ENCODE measurements at places on chromosomes 1 and 21. TPM values are rescaled to one million over a fixed set of nuclear protein-coding genes. Genes with fewer than 3 reads are reported as not detected.
A peak's percentile ranks its signal among the peaks of the same experiment; 100 is the strongest.

- H3K27me3 ChIP-seq = no peaks in the 10 kb centered on the region
- no peak overlapping the region for H3K4me3 ChIP-seq
- peaks cover 10% of the 10 kb centered on the region for H3K36me3 ChIP-seq
Observed at GRCh38 chr1:64884261-64885040, 81.9 kb downstream of the JAK1 start.

DNA sequence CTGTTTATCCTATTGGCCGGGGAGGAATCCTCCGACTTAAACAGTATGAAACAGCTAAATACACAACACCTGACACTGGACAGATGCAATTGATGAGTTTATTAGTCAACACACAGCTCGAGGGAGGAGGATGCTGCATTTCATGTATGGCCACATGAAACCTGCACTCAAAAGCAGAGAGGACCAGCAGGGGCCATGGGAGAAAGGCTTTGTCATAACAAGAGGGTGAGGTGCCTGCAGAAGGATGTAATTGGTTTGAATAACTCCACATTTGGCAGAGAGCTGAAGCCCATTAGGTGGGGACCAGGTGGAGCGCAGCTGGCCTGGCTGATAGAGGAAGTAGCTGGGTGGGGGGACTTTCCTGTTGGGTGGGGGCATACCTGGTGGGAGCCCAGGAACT is 599.1 kb downstream of the PTPRU start:
- H3K4me3 ChIP-seq = no peak overlapping the region
- H3K27me3 ChIP-seq = no peaks in the 10 kb centered on the region
- DNase-seq = no peak
- no peaks in the 10 kb centered on the region for H3K36me3 ChIP-seq
- H3K27ac ChIP-seq = no peak overlapping the region

The TNFRSF25 gene
- 5.0 TPM for total RNA-seq

DNA sequence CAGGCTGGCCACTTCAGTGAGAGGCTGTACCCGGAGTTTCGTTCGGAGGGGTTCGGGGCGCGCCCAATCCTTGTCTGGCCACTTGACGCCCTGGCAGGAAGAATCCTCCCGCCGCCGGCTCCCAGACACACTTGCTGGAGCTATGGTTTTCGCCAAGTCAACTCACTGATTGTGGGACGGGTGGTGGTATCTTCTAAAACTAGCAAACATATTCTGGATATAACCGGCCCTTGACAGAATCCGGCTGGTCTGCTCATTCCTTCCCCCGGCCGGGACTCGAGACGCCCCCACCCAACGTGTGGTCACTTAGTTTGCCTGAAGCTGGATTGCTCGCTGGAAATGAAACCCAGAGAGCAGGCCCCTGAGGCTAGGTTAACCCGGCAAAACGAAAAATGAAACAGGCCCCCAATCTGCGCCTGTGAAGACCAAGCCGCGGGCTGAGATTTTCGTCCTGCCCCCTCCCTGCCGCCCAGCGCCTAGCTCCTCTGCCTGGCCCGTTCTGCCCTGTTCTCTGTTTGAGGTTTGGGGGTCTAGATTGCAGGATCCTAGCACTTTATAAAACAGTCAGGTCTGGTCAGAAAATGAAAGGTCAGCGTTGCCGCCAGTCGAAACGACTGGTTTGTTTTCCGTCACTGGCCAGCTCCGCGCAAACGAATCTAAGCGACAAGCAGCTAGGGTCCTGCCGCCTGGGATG is 4.6 kb downstream of the GFI1 start:
- H3K36me3 ChIP-seq = no peaks in the 10 kb centered on the region
- peak overlapping the region; percentile 19 for H3K4me3 ChIP-seq
- H3K27ac ChIP-seq = no peak overlapping the region
- peaks cover 21% of the 10 kb centered on the region for H3K4me1 ChIP-seq

- H3K27me3 ChIP-seq = peaks cover 3% of the 10 kb centered on the region
- H3K4me3 ChIP-seq = no peak overlapping the region
- H3K36me3 ChIP-seq = no peaks in the 10 kb centered on the region
- DNase-seq = peak; percentile 63
- H3K27ac ChIP-seq = no peak overlapping the region
- no peaks in the 10 kb centered on the region for H3K4me1 ChIP-seq
Observed at GRCh38 chr1:53463961-53464899, 5.0 kb downstream of the DMRTB1 start.

DNA sequence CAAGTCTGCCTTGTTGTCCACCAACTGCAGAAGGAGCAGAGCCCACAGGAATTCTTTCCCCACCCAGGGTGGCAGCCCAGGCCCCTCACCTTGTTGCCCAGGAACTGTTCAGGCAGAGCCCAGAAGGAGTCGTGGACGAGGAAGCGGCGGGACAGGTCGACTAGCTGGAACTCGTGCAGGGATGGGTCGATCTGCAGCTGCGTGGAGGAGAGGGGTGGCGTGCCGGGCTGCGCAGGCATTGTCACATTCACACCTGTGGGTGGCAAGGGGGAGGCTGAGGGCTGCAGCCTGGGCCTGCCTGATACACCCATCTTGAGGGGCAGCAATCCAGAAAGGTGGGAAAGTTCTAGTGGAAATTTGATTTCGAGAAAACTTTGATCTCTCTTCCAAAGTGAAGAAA is 55.9 kb downstream of the HSPG2 start:
- no peaks in the 10 kb centered on the region for H3K4me1 ChIP-seq
- H3K27ac ChIP-seq = no peak overlapping the region
- H3K36me3 ChIP-seq = peaks cover 96% of the 10 kb centered on the region
- H3K27me3 ChIP-seq = no peaks in the 10 kb centered on the region

DNA sequence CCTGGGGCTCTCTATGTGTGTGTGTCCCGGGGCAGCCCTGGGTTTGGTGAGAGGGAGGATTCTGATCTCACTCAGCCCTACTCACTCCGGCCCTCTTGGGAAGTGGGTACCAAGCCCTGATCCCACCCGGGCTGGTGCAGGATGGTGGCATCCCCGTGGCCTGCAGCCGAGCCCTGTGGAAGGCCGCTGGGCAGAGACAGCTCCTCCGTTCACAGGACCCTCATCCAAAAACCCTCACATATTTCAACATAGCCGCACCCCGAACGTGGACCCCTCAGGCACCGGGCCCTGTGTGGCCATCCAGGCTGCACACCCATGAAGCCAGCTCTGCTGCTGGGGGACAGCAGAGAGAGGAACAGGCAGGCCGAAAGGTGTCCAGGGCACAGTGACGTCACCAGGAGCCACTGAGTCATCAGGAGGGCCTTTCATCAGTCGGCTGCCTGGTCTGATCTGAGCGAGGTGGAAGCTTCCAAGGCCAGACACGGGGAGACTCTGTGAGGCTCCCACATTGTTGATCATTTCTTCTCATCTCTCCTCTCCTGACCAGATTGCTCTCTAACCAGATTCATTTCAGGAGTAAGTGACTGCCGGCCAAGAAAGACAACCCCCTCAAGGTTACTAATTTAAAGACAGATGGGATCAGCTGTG is 16.2 kb upstream of the GPR157 start:
- H3K36me3 ChIP-seq = peaks cover 24% of the 10 kb centered on the region
- no peak overlapping the region for H3K4me3 ChIP-seq
- peak; percentile 82 for DNase-seq
- no peaks in the 10 kb centered on the region for H3K27me3 ChIP-seq
- H3K4me1 ChIP-seq = peaks cover 22% of the 10 kb centered on the region

The TNFRSF1B gene
- total RNA-seq = 11.2 TPM

- no peak overlapping the region for H3K27ac ChIP-seq
- no peak overlapping the region for H3K4me3 ChIP-seq
- no peaks in the 10 kb centered on the region for H3K27me3 ChIP-seq
- DNase-seq = no peak
- peaks cover 31% of the 10 kb centered on the region for H3K36me3 ChIP-seq
Observed at GRCh38 chr1:12372761-12373160, 142.9 kb downstream of the VPS13D start.

GRCh38 chr1:80050085-80050484 is 1043.6 kb upstream of the ADGRL4 start:
- H3K4me3 ChIP-seq = no peak overlapping the region
- H3K36me3 ChIP-seq = no peaks in the 10 kb centered on the region
- no peak overlapping the region for H3K27ac ChIP-seq
- H3K27me3 ChIP-seq = no peaks in the 10 kb centered on the region
- H3K4me1 ChIP-seq = no peaks in the 10 kb centered on the region
- no peak for DNase-seq

- no peaks in the 10 kb centered on the region for H3K27me3 ChIP-seq
- no peaks in the 10 kb centered on the region for H3K4me1 ChIP-seq
Observed at GRCh38 chr21:17729455-17729854, 89.7 kb downstream of the C21orf91 start.

DNA sequence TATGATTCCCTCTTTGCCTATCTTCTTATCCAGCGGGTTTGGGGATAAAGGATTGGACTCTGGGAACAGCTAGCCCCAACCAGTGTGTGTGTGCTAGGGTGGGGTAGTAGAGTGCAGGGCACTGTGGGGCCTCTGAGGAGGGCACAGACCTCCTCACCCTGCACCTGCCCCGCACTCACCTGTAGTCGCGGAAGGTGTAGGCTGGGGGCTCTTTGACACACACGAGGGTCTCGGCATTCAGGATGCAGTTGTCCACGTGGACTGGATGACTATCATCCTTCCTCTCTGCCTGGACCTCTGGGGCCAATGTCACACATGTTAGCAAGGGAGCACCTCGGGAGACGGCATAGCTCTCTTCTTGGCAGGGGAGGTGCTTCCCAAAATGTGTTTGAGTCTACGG is 8.0 kb upstream of the CLDN19 start:
- DNase-seq = no peak
- H3K36me3 ChIP-seq = peaks cover 62% of the 10 kb centered on the region
- peaks cover 4% of the 10 kb centered on the region for H3K4me1 ChIP-seq
- no peaks in the 10 kb centered on the region for H3K27me3 ChIP-seq

GRCh38 chr1:78527706-78528105 is 36.9 kb downstream of the PTGFR start:
- H3K27me3 ChIP-seq = no peaks in the 10 kb centered on the region
- no peak for DNase-seq
- no peak overlapping the region for H3K4me3 ChIP-seq
- peaks cover 2% of the 10 kb centered on the region for H3K4me1 ChIP-seq
- no peaks in the 10 kb centered on the region for H3K36me3 ChIP-seq

GRCh38 chr1:186146974-186147373 is 228.1 kb downstream of the TPR start:
- no peaks in the 10 kb centered on the region for H3K36me3 ChIP-seq
- no peak overlapping the region for H3K4me3 ChIP-seq
- no peaks in the 10 kb centered on the region for H3K27me3 ChIP-seq
- DNase-seq = no peak
- H3K4me1 ChIP-seq = peaks cover 1% of the 10 kb centered on the region

- H3K4me3 ChIP-seq = no peak overlapping the region
- H3K27ac ChIP-seq = no peak overlapping the region
- peaks cover 30% of the 10 kb centered on the region for H3K27me3 ChIP-seq
- no peaks in the 10 kb centered on the region for H3K36me3 ChIP-seq
- no peak for DNase-seq
Observed at GRCh38 chr1:204219971-204220616, 6.3 kb upstream of the GOLT1A start.

DNA sequence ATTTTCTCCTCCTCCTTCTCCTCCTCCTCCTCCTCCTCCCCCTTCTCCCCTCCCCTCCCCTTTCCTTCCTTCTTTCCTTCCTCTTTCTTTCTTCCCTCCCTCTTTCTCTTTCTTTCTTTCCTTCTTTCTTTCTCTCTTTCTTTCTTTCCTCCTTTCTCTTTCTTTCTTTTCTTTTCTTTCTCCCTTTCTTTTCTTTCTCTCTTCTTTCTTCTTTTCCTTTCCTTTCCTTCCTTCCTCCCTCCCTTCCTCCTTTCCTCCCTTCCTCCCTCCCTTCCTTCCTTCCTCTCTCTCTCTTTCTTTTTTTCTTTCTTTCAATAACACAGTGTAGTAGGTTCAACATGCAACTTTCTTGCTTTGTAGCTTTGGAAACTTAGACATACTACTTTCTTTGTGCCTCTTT is 46.3 kb upstream of the ADGRL2 start:
- H3K36me3 ChIP-seq = no peaks in the 10 kb centered on the region
- no peak overlapping the region for H3K4me3 ChIP-seq
- H3K4me1 ChIP-seq = no peaks in the 10 kb centered on the region

DNA sequence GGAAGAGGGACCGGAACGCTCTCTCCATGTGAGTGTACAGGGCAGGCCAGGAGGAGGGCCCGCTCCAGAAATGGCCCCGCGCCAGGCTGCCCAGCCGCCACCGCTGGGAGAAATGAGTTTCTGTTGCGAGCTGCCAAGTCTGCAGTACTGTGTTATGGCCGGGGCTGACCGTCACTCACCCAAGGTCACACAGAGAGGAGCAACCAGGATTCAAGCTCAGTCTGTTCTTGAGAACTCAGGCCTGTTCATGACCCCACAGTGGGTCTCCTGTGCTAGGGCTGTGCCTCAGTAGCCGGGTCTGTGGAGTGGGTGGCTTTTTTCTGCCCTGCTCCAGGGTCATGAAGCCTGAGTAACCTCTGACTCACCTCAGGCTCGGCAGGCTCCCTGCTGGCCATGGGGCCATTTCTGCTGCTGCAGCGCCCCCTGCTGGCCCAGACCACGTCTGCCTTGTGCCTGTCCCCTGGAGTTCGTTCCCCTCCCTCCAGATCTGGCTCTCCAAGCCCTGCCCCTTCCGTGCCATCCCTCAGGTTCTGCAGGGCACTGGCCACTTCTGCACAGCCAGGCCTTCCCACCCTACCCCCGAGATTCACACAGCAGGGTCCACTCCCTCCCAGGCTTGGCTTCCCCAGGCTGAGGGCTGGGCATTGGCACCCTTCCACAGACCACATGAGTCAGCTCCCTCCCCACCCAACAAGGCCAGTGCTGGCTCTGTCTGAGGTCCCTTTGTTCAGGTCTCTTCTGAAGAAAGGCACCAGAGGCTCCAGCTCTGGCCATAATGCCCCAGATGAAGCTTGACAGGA is 51.8 kb downstream of the EDN2 start:
- H3K4me3 ChIP-seq = peak overlapping the region; percentile 55
- peak; percentile 99 for DNase-seq
- H3K27me3 ChIP-seq = peaks cover 10% of the 10 kb centered on the region
- H3K27ac ChIP-seq = no peak overlapping the region
- no peaks in the 10 kb centered on the region for H3K36me3 ChIP-seq

GRCh38 chr1:24067978-24068377 is 44.0 kb downstream of the MYOM3 start:
- no peak overlapping the region for H3K27ac ChIP-seq
- no peak overlapping the region for H3K4me3 ChIP-seq
- peaks cover 13% of the 10 kb centered on the region for H3K27me3 ChIP-seq
- H3K36me3 ChIP-seq = no peaks in the 10 kb centered on the region
- no peaks in the 10 kb centered on the region for H3K4me1 ChIP-seq
- no peak for DNase-seq

DNA sequence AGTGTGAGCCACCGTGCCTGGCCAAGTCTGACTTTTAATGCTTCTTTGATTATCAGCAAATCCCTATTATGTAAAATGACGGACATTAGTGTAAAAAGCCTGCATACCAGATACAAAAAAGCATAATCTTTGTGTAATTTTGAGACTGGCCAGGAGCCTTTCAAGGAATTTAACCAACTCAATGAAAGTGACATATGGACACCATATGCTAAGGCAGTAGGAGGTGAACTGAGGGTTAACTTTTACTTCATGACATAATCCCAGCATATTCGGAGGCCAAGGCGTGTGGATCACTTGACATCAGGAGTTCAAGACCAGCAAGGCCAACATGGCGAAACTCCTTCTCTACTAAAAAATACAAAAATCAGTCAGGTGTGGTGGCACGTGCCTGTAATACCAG is 94.6 kb downstream of the EIF4G3 start:
- no peaks in the 10 kb centered on the region for H3K27me3 ChIP-seq
- no peak overlapping the region for H3K27ac ChIP-seq
- DNase-seq = no peak
- no peaks in the 10 kb centered on the region for H3K4me1 ChIP-seq
- no peak overlapping the region for H3K4me3 ChIP-seq
- H3K36me3 ChIP-seq = peaks cover 14% of the 10 kb centered on the region

Data from osteoblast (primary cell).